Endothelial cell (in vitro differentiated cells): ENCODE measurements at places on chromosomes 16 and 17. TPM values are rescaled to one million over a fixed set of nuclear protein-coding genes. Genes with fewer than 3 reads are reported as not detected.

The CBFA2T3 gene
- 1.6 TPM for total RNA-seq

DNA sequence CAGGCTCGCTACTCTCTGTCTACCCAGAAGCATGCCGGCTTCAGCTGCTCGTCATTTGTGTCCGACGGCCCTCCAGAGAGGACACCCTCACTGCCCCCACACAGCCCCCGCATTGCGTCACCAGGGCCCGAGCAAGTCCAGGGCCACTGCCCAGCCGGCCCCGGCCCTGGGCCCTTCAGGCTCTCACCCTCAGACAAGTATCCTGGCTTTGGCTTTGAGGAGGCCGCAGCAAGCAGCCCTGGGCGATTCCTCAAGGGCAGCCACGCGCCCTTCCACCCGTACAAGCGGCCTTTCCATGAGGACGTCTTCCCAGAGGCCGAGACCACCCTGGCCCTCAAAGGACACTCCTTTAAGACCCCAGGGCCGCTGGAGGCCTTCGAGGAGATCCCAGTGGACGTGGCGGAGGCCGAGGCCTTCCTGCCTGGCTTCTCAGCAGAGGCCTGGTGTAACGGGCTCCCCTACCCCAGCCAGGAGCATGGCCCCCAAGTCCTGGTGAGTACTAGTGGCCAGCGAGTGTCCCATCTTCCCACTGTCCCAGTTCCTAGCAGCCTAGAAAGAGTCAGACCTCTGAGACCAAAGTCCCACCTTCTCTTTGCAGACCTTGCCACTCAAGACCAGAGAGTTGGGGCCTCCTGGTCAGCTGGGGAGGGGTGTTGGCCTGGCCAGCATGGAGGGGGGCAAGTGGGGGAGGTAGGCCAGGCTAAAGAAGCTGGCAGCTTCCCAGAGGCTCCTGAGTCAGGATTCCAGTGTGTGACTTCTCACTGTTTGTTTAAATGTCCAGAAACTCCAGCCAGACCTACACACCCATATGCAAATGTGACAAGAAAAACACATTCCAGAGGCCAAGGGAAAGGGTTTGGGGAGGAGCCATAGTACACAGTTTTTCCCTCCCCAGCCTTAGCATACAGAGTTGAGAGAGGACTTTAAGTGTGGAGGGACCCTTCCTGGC is 18.6 kb downstream of the FOXN1 start:
- no peak for DNase-seq

DNA sequence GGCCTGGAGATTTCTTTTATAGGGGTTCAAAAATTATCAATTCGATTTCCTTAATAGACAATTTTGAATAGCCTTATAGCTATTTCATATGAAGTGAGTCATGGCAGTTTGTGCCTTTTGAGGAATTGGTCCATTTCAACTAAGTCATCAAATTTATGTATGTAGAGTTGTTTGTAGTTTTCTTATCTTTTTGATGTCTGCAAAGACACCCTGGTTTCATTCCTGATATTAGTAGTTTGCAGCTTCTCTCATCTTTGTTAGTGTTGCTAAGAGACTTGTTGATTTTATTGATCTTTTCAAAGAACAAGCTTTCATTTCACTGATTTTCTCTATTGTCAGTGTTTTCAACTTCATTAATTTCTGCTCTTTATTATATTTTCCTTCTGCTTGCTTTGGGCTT is 44.2 kb downstream of the N4BP1 start:
- no peak for DNase-seq

DNA sequence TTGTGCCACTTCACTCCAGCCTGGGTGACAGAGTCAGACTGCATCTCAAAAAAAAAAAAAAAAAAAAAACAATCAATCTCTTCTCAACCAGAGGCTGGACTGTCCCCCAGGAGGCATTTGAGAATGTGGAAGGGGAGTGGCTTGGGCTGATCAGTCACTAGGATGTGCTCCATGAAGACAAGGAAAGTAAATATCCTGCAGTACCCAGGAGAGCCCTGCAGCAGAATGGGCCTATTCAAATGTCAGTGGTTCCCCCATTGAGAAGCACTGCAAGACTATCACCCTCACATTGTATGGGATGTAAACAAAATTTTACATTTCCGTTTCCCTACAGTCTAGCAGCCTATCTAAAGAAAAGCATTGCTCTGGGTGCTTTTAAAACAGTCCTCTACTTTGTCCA is 70.3 kb downstream of the DNAH9 start:
- no peak for DNase-seq

DNA sequence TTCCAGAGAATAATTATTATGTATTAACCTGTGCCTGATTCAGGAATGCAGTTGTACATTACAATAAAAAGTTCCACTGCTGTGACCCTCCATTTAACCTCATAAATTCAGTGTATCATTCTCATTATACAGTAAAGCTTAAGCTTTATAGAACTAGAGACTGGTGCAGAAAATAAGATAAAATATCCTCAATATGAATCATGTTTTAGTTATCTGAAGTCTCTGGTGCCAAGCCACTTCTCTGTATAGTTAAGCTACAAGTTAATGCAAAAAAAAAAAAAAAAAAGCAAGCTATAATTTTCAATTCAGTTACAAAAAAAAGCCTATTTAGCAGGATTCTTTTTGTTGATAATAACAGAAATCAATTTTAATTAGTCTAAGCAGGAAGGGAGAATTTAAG is 22.4 kb upstream of the SMIM36 start:
- DNase-seq: no peak

DNA sequence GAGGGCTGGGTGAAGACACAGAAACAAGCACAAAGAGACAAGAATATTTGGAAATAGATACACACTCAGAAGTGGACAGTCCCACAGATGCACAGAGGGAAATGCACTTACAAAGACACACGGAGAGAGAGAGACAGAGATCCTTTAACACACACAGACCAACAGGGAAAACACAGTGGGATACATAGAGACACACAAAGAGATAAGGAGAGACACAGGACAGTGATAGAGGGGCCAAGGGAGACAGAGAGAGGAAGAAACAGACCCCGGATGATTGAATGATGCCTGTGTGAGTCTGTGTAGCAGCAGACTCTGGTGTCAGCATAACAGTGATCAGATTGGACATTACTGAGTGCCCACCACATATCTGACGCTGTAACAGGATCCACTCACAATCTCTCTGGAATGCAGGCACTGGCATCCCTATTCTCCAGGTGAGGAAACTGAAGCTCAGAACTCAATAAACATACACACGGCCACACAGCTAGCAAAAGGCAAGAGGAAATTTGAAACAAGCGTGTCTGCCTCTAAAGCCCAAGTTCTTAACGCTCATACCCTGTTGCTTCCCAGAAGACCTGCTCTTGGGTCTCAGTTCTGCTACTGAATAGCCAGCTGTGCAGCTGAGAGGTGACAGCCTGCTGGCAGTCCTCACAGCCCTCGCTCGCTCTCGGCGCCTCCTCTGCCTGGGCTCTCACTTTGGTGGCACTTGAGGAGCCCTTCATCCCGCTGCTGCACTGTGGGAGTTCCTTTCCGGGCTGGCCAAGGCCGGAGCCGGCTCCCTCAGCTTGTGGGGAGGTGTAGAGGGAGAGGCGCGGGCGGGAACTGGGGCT is 186.3 kb upstream of the NLRP1 start:
- DNase-seq: no peak

The KRT27 gene
- total RNA-seq: not detected
